ENCODE measurements at places on chromosomes 4 and X.
A peak's percentile ranks its signal among the peaks of the same experiment; 100 is the strongest.

DNA sequence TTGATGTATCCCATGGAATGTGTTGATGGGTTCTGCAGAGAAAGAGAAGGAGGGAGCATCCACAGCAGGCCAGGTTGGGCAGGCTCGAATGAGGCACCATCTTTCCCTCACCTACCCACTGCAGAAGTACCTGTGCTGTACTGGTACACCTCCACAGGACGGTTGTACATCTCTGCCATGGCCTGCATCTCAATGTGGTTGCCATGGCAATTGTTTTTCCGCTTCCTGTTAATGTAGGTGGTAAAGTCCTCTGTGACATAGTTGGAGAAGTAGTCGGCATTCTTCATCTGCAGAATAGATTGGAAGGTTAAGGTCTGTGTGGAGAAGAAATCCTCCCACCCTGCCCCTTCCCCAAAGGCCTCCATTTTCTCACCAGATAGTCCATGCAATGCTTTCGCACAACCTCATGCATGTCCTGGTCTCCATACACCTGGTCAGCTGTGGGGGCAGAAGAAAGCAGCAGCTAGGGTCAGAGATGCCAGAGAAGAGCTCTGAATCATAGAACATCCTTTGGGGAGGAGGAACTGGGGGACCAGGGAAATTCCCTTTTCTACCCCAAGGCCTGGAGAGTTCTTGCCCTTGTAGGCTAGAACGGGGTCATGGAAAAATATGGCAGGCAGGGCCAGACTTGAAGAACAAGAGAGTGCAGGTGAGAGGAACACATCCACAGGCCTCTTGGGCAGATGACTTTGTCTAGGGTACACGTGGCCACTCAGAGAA is 15.9 kb upstream of the PIM2 start:
- no peak for DNase-seq

DNA sequence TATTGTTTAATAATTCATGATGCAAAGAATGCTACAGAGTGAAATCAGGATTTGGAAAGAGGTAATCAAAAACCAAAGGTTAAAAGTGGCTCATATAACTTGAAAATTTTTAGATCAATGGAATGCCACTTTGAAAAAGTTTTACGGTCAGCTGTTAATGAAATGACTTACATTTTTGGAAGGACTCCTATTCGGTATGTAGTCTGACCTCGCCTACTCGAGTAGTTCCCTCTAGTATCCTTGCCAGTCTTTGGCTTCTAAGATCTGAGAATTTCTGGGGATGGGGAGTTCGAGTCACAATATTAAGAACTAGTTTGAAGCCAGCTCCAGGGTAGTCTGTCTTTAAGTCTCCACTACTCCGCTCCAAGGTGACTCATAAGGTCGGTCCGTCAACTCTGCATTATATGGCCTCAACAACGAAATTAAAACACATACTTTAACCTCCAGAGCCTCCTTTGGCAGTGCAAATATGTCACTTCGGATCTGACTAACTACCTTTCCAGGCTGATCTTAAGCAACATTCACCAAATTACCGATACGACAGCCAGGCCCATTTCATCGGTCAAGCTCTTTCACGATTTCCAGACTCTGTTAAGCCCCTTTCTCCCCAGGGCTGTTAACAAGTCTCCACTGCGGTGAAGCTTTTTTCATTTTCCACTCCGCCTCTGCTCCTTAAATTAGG is 733 bp upstream of the NAA15 start:
- DNase-seq, result no peak

GRCh38 chr4:1255699-1256098 is 6.8 kb upstream of the CTBP1 start:
- DNase-seq, result no peak

GRCh38 chr4:118363166-118363565 is 10.4 kb upstream of the PRSS12 start:
- no peak for DNase-seq

DNA sequence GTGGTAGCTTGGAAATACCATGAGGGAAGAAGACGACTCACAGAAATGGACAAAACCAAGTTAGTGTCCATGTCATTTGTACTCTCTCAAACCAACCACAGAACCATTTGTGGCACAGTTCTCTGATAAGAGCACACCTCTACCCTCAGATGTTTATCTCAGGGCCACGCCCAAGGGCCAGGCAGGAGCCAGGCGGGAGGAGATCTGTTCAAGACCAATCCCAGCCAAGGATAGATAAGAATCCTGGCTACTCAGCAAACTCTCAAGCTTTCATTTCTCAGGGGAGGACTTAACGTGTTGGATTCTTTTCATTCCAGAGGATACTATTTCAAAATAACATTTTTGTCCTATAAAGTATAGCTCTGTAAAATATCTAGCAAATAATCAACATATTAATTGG is 95.0 kb downstream of the NYX start:
- no peak for DNase-seq

DNA sequence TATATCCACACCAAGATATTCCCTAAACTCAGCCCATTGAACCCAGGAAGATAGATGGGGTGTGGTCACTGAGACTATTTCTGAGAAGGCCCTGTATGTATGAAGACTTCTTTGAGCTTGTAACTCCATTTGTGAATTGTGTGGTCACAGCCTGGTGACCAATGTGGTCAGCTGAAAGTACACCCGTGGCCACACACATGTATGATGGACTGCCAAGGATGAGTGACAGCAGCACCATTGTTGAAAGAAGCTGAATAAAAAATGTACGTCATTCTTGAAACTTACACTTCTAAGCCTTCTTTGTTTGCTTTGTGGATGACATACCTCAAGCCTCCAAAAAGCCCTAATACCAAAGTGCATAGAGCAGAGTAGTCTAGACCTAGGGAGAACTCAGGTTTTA is 581.4 kb downstream of the RAB28 start:
- no peak for DNase-seq

GRCh38 chrX:104084534-104085277 is 8.7 kb upstream of the TMSB15C start:
- DNase-seq, result no peak

DNA sequence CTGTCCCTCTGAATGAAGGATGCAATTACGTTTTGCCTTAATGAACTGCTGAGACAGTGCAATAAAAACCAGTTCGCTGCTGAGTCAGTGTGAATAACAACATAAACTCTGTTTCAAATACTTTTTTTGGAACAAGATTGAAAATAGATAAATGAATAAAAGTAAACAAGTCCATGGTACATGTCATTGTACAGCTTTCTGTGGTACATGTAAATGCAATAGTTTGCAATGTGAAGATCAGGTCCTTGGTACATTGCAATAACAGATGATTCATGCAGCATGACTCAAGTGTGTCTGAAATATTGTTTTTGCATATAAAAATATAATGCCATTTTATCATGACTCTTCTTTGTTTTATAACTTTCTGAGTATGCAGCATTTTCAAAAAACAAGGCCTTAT is 193.4 kb upstream of the PACRGL start:
- DNase-seq, result no peak

GRCh38 chr4:129371926-129372325 is 276.0 kb downstream of the C4orf33 start:
- DNase-seq, result no peak

GRCh38 chr4:25169446-25169845 is 9.2 kb upstream of the SEPSECS start:
- DNase-seq, result no peak

DNA sequence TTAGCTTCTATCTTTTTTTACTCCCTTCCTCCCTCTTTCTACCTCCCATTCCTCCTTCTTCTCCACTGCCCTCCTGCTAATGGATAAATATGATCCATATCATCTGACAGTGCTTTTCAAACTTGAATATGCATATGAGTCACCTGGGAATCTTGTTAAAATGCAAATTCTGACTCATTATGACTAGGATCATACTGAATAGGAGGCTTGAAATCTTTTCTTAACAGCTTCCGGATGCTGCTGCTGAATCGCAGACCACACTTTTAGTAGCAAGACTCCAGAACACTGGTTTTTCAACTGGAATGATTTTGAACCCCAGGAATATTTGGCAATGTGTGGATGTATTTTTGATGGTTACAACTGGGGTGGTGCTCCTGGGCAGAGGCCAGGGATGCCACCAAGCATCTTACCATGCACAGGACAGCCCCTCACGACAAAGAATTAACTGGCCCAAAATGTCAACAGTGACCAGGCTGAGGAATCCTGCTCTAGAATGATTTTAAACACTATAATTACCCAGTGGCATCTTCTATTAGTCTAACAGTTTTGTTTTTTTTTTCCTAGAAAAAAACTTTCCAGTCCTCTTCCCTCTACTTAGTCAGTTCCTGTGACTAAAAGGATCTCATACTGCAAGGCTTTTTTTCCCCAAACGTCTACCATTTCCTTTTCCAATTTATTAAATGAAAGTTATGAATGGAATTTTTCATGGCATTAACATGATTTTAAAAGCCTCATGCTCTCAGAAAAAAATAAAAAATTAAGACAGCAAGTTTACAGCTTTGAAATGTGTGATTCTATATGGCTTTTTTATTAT is 10.6 kb upstream of the PYURF start:
- DNase-seq, result no peak

GRCh38 chr4:104446431-104447278 is 48.0 kb downstream of the CXXC4 start:
- DNase-seq, result no peak

DNA sequence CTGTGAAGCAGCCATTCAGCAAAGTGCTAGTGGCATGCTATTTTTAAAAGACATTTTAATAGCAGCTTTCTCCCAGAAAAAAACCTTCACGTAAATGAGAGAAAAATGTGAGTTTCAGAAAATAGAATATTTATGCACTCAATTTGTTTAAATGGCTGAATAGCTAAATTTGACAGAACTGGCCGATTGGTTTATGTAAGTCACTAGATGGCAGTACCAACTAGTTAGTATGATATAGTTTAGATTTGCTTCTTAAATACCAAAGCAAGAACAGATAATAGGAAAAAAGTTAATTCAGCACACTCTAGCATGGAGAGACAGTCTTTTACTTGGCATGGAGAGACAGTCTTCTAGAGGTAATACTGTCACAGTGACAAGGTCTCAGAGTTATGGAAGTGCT is 250.1 kb downstream of the SNCA start:
- no peak for DNase-seq

DNA sequence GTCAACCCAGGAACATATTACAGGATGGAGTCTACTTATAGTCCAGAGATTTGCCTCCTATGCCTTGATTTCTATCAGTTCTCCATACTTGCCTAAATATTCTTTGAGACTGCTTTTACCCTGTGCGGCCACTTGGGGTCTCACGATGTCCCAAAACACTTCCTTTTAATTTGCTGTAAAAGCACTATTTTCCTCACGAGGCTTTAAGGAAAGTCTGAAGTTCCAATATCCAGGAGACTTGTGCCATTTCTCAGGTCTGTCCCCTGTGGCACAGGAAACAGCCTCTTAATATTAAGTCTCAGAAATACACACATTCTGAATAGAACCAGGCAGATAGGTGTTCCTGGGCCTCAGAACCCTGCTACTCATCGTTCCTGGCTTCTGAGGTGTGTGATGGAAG is 142.9 kb downstream of the TMEM164 start:
- DNase-seq, result peak; percentile 47

- DNase-seq, result no peak
Observed at GRCh38 chrX:23276475-23276874, 58.2 kb upstream of the PTCHD1 start.

- DNase-seq, result no peak
Observed at GRCh38 chr4:75512386-75513211, 1.6 kb downstream of the RCHY1 start.

DNA sequence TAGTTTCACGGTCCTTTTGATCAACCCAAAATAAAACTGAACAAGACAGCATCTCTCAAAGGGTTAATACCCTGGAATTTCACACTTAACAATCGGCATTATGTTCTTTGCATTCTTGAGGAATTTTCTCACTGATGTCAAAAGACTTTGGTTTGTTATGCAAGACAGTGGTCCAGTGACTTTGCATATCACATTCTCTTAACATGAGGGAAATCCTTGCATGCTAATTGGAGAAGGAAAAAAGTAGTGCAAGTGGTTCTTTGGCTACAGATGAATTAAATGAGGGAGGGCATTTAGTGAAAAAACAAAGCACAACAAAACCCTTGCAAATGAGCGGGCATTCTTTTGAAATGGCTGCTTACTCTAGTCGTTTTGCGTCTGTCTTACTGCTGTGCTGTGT is 105.1 kb upstream of the LIMCH1 start:
- DNase-seq, result peak; percentile 69

DNA sequence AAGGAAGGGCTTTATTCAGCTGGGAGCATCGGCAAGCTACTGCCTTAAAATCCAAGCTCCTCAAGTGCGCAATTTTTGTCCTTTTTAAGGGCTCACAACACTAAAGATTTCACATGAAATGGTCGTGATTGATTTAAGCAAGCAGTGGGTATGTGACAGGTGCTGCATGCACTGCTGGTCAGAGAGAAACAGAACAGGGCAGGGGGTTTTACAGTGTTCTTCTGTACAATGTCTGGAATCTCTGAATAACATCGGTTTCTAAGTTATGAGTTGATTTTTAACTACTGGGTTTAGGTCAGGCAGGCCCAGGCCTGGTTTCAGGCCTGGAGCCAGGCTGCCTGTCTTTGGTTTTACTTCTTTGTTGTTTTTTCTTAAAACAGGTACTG is 6.0 kb downstream of the UGT2B17 start:
- DNase-seq, result no peak

DNA sequence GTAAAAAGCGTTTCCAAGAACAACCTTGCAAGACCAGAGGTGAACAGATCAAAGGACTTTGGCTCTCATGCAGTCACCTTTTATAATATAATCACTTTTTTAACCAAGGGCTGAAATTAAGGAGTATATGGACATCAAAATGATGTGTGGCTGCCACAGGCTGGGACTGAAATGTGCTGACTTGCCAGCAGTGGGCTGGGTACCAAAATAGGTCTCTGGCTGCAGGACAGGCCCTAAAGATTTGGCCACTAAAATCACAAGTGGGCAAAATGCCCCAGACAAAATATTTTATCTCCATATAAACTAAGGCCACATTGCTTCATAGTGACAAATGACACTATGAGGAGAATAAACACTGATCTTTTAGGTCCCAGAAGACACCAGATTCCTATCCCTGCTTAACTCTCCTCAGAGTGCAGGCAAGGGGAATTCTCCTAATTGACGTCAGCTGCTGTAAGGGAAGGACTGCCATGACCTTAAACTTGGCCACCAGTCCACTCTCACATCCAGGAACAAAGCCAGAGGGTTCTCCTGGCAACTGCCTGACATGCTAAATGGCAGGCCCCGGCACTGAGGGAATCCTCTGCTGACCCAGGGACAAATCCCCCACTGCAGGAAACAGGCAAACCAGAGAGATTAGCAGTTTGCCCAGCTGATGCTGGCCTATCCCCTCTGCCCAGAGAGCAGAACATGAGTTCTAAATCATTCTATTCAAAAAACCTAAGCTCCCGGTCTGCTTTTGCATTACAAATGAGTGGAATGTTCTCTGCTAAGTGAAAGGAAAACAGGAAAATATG is 155.8 kb downstream of the PPP3CA start:
- peak; percentile 40 for DNase-seq

DNA sequence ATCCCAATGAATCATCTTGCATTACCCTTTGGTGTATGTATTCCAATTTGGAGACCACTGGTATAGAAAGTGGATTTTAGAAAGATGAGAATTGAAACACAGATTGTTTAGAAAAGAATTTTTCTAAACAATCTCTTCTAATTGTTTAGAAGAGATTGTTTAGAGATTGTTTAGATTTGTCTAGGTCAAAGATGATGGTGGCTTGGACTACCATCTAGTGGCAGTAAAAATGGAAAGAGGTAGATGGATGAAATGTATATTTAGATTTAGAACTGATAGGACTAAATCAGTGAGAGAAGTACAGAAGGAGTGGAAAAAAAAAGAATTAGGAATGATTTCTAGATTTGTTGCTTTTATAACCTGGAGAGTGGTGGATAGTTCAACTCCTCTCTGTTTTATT is 70.6 kb downstream of the ARSJ start:
- DNase-seq, result no peak

Measured in hippocampal formation (tissue), 2 donors.